Hematopoietic multipotent progenitor cell (in vitro differentiated cells): ENCODE measurements at places on chromosomes 5 and 9. TPM values are rescaled to one million over a fixed set of nuclear protein-coding genes. Genes with fewer than 3 reads are reported as not detected.

OLFML2A gene
- 1.9 TPM for total RNA-seq

DNA sequence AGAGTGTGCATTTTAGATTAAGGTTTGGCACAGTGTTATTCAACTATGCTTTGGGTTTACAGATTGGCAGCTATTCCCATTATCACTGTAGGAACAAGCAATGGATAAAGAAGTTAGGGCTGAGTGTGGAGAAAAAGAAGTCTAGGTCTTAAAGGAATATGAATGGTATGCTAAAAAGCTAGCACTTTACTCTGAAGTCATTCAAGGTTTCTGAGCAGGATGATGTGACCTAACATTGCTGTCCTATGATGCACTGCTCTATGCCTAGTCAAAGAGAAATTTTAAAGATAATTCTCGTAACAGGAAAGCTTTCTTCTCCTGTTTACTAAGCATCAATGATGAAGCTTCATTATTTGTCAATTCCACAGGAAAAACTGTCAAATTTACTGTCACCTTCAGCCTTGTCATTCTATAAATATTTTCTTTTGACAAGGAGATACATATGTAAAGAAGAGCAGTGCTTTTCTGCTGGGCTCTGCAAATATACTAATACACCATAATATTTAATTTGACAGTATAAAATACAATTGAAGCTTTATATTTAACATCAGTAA, 476.1 kb upstream of the PTPRD start:
- DNase-seq, result no peak

SPATA9 gene
- total RNA-seq, result under 0.01 TPM

- DNase-seq, result no peak
Observed at GRCh38 chr9:85404911-85405565, 336.7 kb downstream of the AGTPBP1 start.

DNA sequence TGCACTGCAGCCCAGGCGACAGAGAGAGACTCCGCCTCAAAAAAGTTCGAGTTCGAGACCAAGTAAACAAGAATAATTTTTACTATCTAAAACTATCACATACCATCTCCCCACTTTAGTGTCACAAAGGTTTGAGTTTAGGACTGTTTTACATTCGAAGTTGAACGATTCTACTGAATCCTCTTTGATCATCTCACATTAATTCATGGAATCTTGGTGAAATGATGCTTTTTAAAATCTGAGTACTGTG, 715 bp upstream of the RPS6 start:
- no peak for DNase-seq

DNA sequence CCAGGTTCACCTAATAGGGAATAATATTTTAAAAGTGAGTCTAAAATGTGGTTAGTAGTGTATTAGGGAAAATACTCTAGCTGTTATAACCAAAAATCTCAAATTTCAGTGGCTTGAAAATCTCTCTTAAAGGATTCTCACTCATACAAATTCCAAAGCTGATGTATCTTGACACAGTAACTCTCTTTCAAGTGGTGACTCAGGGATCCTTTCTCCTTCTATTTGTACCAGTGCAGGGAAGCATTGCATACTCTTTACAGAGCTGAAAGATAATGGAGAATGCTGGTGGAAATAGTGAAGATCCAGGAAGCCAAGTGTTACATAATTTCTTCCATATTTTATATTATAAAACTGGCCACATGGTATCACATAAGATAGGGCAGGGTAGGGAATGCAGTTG, 560.2 kb upstream of the CDH9 start:
- no peak for DNase-seq

GRCh38 chr9:114525513-114525912, 20.2 kb upstream of the WHRN start:
- no peak for DNase-seq

OR2K2 gene
- 0.27 TPM for total RNA-seq

DNA sequence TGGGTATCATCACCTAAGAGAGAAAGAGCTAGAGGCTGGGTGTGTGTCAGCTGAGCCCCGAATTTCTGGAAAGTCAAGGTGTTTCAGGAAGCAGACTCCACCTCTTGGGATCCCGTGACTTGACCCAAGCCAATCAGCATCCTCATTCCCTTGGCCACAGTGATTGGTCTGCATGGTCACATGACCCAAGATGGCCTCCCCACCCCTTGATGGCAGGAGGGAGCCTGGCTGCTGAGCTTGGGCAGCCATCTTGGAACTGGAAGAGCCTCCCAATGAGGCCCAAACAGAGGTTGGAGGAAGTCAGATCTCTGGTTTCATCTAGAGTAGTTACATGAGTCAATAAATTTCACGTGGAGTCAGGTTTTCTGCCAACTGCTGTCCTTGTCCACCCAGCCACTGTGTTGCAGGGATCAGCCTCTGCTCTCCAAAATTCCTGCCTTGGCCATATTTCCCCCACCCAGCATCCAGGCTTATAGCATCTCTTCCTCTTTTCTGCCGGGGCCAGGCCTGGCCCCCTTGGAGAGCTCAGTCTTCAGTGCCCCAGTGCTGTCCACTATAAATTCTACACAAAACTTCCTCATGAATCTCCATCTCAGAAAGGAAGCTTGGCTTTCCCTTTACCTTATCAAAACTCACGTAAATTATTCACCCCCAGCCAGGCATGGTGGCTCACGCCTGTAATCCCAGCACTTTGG, 17.2 kb upstream of the SUSD3 start:
- DNase-seq, result no peak

DNA sequence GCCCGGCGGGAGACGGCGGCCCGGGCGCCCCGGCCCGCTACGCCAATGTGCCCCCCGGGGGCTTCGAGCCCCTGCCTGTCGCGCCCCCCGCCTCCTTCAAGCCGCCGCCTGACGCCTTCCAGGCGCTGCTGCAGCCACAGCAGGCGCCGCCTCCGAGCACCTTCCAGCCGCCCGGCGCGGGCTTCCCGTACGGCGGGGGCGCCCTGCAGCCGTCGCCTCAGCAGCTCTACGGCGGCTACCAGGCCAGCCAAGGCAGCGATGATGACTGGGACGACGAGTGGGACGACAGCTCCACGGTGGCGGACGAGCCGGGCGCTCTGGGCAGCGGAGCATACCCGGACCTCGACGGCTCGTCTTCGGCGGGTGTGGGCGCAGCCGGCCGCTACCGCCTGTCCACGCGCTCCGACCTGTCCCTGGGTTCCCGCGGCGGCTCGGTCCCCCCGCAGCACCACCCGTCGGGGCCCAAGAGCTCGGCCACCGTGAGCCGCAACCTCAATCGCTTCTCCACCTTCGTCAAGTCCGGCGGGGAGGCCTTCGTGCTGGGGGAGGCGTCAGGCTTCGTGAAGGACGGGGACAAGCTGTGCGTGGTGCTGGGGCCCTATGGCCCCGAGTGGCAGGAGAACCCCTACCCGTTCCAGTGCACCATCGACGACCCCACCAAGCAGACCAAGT, 723 bp downstream of the SNX18 start:
- no peak for DNase-seq

FBP2 gene
- total RNA-seq, result not detected

DNA sequence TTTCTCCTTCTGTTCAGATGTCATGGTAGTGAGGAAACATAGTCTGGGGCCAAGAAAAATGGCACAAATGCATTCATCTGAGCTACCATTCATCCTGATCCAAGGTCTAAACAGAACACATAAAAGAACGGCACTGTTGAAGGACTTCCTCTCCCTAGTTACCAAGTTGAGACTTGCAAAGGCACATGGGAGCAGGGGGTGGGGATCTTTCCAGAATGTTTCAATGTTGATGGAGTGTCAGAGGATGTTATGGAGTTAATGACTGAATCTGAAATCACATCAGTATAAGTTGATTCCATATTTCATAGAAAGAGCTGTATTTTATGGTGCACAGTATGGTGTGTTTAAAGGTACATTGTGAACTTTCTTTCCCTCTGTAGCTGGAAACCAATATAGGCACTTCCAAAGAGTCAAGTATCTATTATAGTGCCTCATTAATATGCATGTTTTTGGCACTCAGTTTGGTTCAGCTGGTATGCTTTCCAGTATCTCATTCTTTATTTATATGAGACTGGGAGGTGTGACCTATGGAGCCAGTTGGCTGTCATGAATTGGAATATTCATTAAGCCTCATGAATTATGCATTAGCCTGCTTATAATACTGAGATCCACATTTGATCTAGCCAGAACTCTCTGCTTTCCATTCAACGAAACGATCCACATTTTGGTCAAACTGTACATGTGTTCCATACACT, 603.0 kb downstream of the NR2F1-AS1 start:
- DNase-seq, result no peak

ZBTB34 gene
- total RNA-seq, result 7.8 TPM

GRCh38 chr5:8473827-8474568, 605.0 kb downstream of the MTRR start:
- DNase-seq, result no peak

FRRS1L gene
- total RNA-seq, result under 0.01 TPM

DNA sequence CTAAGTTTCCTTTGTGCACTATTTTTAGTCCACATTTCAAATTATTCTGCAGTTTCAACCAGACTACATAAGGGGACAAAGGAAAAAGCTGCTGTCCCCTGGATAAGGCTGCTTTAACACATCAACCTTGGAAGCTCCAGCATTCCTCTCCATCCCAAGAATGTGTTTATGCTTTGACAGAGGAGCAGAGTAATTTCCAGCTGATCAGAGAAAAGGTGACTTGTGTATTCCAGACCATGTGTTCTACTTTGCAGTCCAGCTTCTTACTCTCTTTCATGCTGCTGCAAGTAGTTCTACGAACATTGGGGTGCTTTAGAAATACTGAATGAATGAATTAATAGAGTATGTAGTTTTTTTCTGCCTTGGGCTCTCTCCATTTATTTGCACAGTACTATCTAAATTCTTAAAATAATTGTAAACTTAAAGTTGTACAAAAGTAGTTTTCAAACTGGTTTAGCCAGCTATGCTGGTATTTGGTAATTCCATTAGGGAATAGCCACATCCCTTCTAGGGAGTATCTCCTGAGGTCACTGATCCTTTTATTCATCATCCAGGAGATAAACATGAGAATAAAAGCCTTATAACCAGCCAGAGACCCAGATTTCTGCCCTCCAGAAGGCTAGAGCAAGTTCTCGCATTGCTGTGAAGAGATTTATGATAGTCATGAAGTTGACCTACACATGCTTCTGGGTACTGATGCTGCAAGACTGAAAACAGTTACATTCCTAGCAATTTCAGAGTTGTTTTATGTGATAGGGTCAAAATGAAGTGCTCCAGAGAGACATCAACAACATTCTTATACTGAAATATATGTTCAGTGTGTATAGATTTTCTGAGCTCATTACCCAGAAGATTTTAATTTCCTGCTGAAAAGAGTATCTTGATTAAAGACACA, 215.2 kb downstream of the COMMD10 start:
- DNase-seq, result no peak

GRCh38 chr9:7178729-7179128, 421.0 kb downstream of the KDM4C start:
- no peak for DNase-seq

DNA sequence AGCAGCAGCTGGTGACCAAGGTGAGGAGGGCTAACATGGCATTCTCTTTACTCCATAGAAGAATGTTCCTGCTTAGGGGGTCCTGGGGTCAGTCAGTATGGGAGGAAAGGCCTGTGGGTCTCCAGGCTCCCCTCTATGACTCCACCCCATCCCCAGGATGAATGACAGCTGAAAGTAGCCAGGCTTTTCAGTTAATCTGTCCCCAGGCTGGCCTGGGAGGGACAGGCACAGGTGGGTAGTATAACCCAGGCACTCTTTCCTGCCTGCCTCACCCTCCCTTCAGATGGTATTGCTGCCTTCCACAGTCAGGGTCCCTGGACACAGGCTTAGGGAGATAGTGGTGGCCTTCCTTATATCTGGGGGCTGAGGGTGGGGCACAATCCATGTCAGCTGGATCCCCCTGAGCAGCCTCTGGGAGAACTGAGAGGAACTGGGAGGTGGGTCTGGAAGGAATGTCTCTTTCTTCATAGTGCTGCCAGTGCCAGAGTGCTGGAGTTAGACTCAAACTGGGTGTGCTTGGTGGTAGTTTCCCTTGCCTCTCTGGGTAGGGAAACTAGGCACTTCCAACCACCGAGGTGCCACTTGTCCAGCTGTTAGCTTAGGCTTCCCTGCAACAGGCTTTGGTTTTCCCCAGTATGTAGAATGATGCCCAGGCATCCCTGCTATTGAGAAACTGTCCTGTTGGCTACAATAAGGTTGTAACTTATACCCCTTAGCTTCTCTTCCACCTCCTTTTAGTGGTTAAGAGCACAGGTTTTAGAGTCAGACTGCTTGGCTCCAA, 27.8 kb downstream of the LARP1 start:
- DNase-seq, result no peak

DNA sequence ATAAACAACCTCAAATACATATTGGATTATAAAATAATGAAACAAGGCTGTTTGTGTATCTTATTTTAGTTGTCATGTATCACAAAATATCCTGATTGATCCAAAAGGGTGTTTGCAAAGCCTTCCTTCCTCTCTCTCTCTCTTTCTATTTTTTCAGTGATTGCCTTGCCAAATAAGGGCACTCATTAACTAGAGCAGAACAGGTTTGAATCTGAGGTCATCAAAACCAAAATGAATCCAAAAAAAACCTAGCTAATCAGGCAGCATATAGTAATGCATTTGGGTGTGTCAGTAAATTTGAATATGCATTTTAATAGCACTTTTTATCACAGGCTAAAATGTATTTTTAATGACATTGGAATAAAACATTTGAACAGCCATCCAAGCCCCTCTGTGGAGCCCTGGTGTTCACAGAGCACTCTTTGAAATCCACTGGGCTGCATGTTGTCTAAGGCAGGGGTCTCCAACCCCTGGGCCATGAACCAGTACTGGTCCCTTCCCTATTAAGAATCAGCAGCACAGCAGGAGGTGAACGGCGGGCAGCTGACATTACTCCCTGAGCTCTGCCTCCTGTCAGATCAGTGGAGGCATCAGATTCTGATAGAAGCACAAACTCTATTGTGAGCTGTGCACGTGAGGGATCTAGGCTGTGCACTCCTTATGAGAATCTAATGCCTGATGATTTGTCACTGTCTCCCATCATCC, 171.8 kb upstream of the RAI14 start:
- DNase-seq, result no peak

GRCh38 chr5:140565024-140565779, 574 bp downstream of the SLC35A4 start:
- no peak for DNase-seq

- DNase-seq, result no peak
Observed at GRCh38 chr9:9996259-9996658, 616.5 kb downstream of the PTPRD start.

- DNase-seq, result no peak
Observed at GRCh38 chr9:132957805-132958204, 13.4 kb upstream of the TSC1 start.

DNA sequence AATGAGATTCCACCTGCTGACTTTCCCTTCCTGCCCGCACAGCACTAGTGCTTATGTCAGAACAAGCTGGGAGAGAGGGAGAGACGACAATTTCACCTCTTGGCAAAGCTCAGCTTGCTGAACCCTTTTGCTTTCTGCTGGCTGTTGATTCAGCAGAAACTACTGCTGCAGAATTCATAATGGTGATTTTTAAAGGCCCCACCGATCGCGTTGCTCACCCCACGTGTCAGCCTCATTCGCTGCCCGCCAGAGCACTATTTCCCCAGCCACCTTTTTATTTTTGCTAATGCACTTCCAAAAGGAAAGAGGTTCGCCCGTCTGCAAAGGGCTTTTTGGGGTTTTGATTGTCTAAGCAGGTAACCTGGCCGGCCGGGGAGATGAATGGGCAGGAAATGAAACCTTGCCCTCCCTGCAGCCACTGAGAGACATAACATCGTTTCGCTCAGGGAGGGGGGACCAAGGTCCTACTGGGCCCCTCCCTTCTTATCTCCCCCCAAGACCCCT, 1.3 kb downstream of the PPP2R2B start:
- DNase-seq, result peak; percentile 4

- DNase-seq, result no peak
Observed at GRCh38 chr9:81719972-81720371, 30.6 kb upstream of the TLE1 start.
